ENCODE measurements at places on chromosomes 2 and 18.
A peak's percentile ranks its signal among the peaks of the same experiment; 100 is the strongest.

DNA sequence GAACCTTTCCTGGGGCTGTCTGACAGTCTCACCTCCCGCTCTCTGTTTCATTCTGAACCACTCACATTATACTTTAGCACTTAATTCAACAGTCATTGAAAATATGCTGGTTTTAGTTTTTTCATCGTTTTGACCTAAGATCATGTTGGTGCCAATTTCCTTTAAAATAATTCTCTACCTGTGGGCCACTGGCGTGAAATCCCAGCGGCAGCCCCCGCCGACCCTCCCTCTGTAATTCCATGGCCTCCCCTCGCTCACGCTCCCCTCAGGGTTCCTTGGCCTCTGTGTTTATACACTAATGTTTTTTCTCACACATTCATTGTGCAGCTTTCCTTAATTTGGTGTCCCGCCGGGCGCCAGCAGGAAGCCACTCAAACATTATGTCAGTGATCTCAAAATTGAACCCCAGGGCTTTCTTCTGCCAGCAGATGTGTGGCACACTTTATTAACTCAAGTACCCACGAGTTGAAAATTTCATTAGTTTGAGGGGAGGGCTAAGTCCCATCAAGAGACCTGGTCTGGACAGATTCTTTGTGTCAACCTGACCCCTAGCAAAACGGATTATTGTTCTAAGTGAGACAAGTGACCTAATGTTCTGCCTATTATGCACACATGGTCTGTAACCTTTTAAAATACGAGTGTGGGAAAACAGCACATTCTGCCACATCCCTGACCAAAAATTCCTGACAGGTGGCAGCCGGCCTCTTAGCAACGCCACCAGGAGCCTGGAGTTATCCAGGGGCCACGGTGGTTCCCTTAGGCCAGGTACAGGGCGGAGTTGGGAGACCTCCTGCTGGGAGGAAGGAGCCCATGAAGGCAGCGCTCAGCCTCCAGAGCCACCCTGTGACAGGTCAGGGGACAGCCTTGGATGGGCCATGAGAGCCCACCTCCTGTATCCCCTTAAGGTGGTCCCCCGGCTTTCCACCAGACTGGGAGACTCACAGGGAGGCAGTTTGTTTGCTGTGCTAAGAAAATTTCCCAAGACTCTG lies 53.1 kb downstream of the APOB start:
- no peak for DNase-seq

- DNase-seq, result no peak
Observed at GRCh38 chr2:228545041-228545747, 363.7 kb upstream of the SPHKAP start.

- no peak for DNase-seq
Observed at GRCh38 chr2:69791045-69791444, 38.4 kb upstream of the GMCL1 start.

- no peak for DNase-seq
Observed at GRCh38 chr2:3670376-3670775, 12.4 kb downstream of the ALLC start.

- peak; percentile 44 for DNase-seq
Observed at GRCh38 chr18:35289727-35290093, 319 bp downstream of the ZSCAN30 start.

Data from body of pancreas (tissue), 4 donors.